Body of pancreas (tissue), 4 donors: ENCODE measurements at places on chromosomes 13 and 19. TPM values are rescaled to one million over a fixed set of nuclear protein-coding genes. Genes with fewer than 3 reads are reported as not detected.

DNA sequence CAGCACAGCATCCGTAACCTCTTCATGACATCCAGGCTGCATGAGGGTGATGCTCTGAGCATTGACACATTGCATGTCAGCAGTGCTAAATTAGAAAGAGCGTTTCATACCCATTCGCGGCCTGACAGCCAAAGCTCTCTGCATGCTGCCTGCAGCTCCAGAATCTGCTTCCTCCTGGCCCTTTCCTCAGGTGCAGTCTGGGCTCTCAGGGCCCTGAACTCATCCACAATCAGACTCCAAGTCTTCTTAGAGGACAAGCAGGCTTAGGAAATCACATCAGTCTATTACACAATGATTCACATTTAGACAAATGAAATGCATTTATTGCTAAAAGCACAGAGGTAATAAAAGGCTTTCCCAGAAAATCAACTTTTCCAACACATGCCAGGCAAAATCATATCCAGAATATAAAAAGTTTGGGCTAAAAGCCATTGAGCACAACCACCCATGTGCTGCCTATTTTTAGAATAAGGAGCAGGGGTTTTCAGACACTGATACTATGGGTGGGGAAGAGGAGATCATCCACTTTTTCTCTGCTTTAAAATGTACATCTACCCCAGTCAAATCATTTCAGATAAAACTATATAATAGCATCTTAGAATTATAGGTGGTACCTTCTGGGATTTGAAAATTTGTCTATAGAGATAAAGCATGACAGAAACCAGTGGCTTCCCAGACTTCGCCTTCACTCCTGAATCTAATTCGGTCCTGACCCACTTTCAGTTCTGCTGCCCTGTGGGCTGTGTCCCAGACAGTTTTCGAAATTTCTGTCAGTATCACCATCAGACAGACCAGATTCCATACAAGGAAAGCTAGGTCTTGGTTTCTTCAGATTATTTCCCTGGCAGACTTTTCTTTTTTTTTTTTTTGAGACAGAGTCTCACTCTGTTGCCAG is 109.3 kb downstream of the COL4A2 start:
- peaks cover 15% of the 10 kb centered on the region for H3K4me1 ChIP-seq
- no peak for DNase-seq
- no peaks in the 10 kb centered on the region for H3K36me3 ChIP-seq
- H3K27me3 ChIP-seq, result no peaks in the 10 kb centered on the region

DNA sequence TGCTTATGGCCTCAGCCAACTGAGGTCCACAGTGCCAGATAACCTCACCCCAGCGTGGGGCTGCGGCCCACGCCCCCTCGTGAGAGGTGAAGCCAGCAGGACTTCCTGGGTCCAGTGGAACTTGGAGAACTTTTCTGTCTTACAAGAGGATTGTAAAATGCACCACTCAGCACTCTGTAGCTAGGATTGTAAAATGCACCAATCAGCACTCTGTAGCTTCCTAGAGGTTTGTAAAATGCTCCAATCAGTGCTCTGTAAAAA is 109.1 kb downstream of the AKAP11 start:
- H3K27ac ChIP-seq, result no peak overlapping the region
- no peak for DNase-seq
- no peak overlapping the region for H3K4me3 ChIP-seq
- H3K36me3 ChIP-seq, result no peaks in the 10 kb centered on the region
- H3K4me1 ChIP-seq, result no peaks in the 10 kb centered on the region

Gene WDR62
- total RNA-seq, result 0.33 TPM

Gene SIGLEC10
- 3.9 TPM for total RNA-seq

Gene ITGBL1
- 10.4 TPM for total RNA-seq

Gene ZNF121
- 11.2 TPM for total RNA-seq

GRCh38 chr19:32691952-32692726 is 518 bp downstream of the NUDT19 start:
- DNase-seq, result peak; percentile 59
- H3K4me1 ChIP-seq, result peaks cover 59% of the 10 kb centered on the region
- no peaks in the 10 kb centered on the region for H3K27me3 ChIP-seq
- peak overlapping the region; percentile 73 for H3K4me3 ChIP-seq

DNA sequence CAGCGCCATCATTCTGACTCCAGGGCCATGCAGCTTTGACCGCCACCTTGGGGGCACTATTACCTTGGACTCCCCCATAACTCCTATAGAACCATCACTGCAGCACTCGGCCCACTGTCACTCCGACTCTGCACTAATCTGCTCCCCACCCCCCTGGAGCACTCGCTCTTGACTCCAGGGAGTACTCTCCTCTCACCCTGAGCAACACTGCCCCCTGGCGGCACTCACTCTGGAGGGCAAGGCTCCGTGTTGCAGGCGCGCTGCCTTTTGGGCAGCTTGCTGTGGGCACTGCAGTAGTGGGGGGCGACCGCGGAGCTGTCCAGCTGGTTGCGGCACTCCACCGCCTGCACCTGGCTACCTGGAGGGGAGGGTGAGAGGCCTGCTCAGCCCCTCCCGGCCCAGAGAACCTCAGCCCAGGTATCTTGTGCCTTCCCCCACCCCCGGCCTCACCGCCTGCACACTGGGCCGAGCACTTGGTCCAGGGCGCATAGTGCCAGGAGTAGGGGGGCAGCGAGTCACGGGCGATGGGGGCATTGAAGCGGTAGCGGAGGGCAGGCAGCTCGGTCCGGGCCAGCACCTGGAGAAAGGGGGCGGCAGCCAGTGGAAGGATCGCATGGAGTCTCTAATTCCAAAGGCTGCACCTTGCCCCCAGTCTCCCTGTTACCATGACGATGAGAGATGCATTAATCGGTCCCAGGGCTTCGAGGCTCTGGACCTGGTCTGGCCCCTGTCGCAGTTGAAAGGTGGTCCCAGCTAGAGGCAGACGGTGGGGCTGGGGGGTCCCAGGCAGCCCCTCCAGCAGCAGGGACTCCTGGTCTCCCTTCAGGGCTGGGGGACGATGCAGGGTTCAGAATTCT is 8.9 kb upstream of the MYO1F start:
- no peaks in the 10 kb centered on the region for H3K4me1 ChIP-seq
- no peaks in the 10 kb centered on the region for H3K36me3 ChIP-seq
- H3K27me3 ChIP-seq, result no peaks in the 10 kb centered on the region

Gene C19orf85
- total RNA-seq, result not detected

DNA sequence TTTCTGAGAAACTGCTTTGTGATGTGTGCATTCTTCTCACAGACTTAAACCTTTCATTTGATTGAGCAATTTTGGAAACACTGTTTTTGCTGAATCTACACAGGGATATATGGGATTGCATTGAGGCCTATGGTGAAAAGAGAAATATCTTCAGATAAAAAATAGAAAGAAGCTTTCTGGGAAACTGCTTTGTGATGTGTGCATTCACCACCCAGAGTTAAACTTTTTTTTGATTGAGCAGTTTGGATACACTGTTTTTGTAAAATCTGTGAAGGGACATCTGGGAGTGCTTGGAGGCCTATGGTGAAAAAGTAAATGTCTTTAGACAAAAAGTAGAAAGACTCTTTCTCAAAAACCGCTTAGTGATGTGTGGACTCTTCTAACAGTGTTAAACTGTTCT is 1683.8 kb downstream of the UQCRFS1 start:
- H3K27me3 ChIP-seq, result no peaks in the 10 kb centered on the region
- DNase-seq, result no peak
- no peak overlapping the region for H3K4me3 ChIP-seq
- H3K27ac ChIP-seq, result no peak overlapping the region
- H3K36me3 ChIP-seq, result no peaks in the 10 kb centered on the region

GRCh38 chr13:106493533-106494220 is 41.8 kb downstream of the EFNB2 start:
- H3K27me3 ChIP-seq, result no peaks in the 10 kb centered on the region
- DNase-seq, result peak; percentile 25
- no peak overlapping the region for H3K4me3 ChIP-seq

Gene POU2F2
- 1.6 TPM for total RNA-seq

- no peak overlapping the region for H3K27ac ChIP-seq
- no peak overlapping the region for H3K4me3 ChIP-seq
- no peak for DNase-seq
- peaks cover 28% of the 10 kb centered on the region for H3K36me3 ChIP-seq
- no peaks in the 10 kb centered on the region for H3K27me3 ChIP-seq
These were observed 2.1 kb downstream of the DDX49 start for GRCh38 chr19:18921593-18921992.

GRCh38 chr13:21528616-21529015 is 69.5 kb upstream of the ZDHHC20 start:
- H3K4me3 ChIP-seq, result no peak overlapping the region
- H3K36me3 ChIP-seq, result no peaks in the 10 kb centered on the region
- no peak overlapping the region for H3K27ac ChIP-seq
- DNase-seq, result no peak

Gene ELL
- total RNA-seq, result 14.2 TPM

- H3K27ac ChIP-seq, result peak overlapping the region; percentile 88
- DNase-seq, result peak; percentile 91
- H3K4me3 ChIP-seq, result no peak overlapping the region
- peaks cover 30% of the 10 kb centered on the region for H3K4me1 ChIP-seq
These were observed 5.1 kb downstream of the CD37 start for GRCh38 chr19:49340069-49340864.

DNA sequence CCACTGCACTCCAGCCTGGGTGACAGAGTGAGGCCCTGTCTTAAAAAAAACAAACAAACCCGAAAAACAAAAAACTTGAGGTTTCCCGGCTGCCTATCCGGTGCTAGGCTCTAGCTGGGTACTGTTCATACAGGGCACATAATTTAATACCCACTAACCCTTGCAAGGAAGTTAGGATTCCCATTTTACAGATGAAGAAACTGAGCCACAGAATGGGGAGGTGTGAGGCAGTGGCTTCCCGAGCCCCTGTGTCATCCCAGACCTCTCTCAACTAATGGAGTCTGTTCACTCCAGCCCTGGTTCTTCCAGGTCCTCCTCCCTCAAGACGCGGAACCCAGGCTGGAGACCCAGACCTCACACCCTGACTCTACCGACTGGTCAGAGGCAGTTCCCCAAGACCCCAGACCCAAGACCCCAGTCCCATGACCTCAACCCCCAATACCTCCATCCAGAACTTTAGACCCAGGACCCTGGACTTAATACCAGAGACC is 576 bp downstream of the APBA3 start:
- H3K27ac ChIP-seq, result peak overlapping the region; percentile 73
- peaks cover 1% of the 10 kb centered on the region for H3K36me3 ChIP-seq
- H3K4me3 ChIP-seq, result peak overlapping the region; percentile 98

GRCh38 chr19:43540381-43540780 is 7.4 kb downstream of the ZNF575 start:
- H3K27ac ChIP-seq, result no peak overlapping the region
- H3K27me3 ChIP-seq, result no peaks in the 10 kb centered on the region
- H3K4me3 ChIP-seq, result no peak overlapping the region
- peaks cover 3% of the 10 kb centered on the region for H3K4me1 ChIP-seq

Gene OR4F17
- not detected for total RNA-seq

Gene CGB2
- not detected for total RNA-seq

DNA sequence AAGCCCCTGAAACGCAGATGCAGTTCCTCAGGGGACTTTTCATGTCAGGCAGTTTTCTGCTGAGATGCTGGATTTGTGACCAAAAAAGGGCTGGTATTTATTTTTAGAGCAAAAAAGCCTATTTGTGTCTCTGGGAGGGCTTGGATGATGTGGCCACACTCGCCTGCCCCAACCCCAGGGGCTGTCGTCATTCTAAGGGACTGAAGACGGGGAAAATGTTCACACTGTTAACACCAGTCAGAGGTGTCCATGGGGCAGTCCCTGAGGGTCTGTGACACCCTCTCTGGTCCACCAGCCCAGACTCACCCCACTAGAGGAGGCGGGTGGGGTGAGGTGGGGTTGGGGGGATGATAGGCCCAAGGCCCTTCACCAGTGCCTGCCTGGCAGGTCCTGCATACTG is 15.9 kb upstream of the EPHX3 start:
- DNase-seq, result no peak
- H3K36me3 ChIP-seq, result peaks cover 17% of the 10 kb centered on the region
- no peak overlapping the region for H3K4me3 ChIP-seq

Gene FPR1
- total RNA-seq, result 4.7 TPM

Gene ZNF558
- 13.2 TPM for total RNA-seq

GRCh38 chr13:34654203-34654602 is 287.9 kb upstream of the NBEA start:
- peaks cover 8% of the 10 kb centered on the region for H3K4me1 ChIP-seq
- no peak for DNase-seq
- no peaks in the 10 kb centered on the region for H3K36me3 ChIP-seq
- no peak overlapping the region for H3K4me3 ChIP-seq
- no peaks in the 10 kb centered on the region for H3K27me3 ChIP-seq

- H3K27me3 ChIP-seq, result peaks cover 5% of the 10 kb centered on the region
- no peaks in the 10 kb centered on the region for H3K36me3 ChIP-seq
- peaks cover 3% of the 10 kb centered on the region for H3K4me1 ChIP-seq
- no peak for DNase-seq
These were observed 7.0 kb upstream of the F10 start for GRCh38 chr13:113115363-113116205.

DNA sequence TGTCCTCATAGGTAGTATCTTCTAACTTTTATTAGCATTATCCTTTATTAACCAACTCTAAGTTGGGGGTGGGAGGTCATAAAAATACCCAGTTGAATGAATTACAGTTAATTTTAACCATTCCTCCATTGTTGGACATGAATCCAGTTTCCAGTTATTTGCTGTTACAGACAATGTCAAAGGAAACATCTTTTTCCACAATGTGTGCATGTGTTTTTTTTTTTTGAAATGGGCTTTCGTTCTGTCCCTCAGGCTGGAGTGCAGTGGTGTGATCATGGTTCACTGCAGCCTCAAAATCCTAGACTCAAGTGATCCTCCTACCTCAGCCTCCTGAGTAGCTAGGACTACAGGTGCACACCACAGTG is 32.0 kb downstream of the KLF5 start:
- no peaks in the 10 kb centered on the region for H3K36me3 ChIP-seq
- H3K27me3 ChIP-seq, result no peaks in the 10 kb centered on the region
- H3K4me3 ChIP-seq, result no peak overlapping the region
- peaks cover 8% of the 10 kb centered on the region for H3K4me1 ChIP-seq
- no peak for DNase-seq
- peak overlapping the region; percentile 64 for H3K27ac ChIP-seq

Gene IQCN
- 7.0 TPM for total RNA-seq

DNA sequence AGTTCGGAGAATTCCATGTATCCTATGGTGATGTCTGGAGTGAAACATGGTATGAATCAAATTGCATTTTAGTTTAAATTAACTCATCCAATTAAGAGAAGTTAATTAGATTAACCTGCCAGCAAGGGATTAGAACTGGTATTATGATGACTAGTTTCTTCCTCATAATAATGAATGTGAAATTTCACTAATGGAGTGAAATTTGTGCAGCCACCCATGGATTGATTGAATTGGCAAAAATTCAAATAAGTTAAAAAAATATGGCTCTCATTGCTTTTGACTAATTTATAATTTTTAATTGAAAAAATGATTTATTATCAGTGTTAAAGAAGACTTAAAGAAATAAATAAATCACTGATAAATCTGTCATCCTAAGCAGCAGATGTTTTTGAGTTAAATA is 232.0 kb downstream of the KCNRG start:
- H3K27me3 ChIP-seq, result no peaks in the 10 kb centered on the region
- no peak overlapping the region for H3K4me3 ChIP-seq
- no peaks in the 10 kb centered on the region for H3K4me1 ChIP-seq
- DNase-seq, result no peak
